Activated naive CD4-positive, alpha-beta T cell treated with Interleukin-2 at 50 U/mL for 16 hours (primary cell): ENCODE measurements at places on chromosomes 13 and 19.
A peak's percentile ranks its signal among the peaks of the same experiment; 100 is the strongest.

DNA sequence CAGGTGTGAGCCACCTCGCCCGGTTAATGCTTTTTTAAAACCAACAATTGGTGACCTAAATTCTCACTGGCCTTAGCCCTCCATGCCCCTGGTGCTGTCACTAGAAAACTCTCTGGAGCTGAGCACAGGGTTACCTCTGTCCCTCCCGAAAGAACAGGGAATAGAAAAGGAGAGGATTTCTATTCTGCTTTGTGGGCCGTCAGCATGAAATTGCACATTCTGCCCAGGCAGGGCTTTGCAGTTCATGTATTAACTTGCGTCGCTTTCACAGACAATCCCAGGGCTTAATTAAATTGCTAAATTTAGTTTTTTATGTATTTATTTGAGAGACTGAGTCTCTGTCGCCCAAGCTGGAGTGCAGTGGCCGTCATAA, 583 bp upstream of the ZNF480 start:
- no peak for DNase-seq

GRCh38 chr13:114077099-114077932, 55.1 kb downstream of the RASA3 start:
- no peak for DNase-seq

DNA sequence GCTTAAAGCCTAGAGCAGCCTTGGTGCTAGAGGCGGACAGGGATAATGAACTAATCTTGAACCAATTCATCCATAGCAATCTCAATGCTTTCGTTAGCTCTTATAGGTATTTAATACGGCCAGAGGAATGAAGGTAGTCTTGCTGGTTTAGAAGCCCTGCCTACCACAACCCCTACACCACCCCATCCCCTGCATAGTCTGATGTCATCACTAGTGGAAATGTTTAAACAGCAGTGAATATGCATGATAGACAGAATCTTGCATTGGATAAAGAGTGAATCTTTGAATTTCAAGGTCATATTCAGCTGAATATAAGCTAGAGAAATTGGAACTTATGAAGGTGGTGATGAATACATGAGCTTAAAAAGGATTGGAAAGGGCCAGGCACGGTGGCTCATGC, 321.9 kb downstream of the ITGBL1 start:
- DNase-seq, result no peak

DNA sequence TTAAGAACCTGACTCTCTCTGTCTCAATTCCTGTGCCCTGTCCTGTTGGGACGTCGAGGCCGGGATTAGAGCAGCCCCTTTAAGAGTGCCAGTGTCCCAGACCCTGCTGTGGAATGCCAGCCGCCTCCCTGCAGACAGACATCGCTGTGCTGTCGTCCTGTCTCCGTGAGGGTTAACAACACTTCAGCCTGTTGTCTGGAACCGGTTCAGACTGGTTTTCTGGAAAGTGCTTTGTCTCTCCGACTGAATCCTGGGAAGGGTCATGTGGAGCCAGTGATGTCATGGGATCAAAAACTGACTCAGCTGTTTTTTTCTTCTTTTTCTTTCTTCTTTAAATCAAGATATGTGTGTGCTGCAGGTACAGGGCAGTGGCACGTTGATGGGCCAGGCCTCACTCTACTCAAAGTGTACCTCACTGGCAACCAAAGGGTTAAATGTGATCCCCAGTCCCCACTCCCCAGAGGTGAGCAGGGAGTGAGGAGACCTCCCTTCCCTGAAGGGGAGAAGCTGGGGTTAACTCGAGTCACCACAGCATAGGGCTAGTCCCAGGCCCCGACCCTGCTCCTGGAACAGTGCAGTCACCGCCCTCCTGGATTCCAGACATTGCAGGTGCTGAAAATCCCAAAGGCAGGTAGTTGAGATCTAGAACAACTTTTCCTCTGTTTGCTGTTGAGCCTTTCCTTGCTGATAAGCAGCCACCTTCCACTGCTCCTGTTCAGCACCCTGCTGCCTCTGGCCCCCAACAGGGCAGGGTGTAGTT, 50.8 kb downstream of the TSSK6 start:
- DNase-seq, result no peak

GRCh38 chr19:3826163-3826562, 40.0 kb upstream of the MATK start:
- no peak for DNase-seq

GRCh38 chr13:80957019-80957655, 616.2 kb upstream of the SPRY2 start:
- DNase-seq, result no peak

GRCh38 chr13:23744315-23744714, 144.9 kb downstream of the MIPEP start:
- DNase-seq, result no peak

DNA sequence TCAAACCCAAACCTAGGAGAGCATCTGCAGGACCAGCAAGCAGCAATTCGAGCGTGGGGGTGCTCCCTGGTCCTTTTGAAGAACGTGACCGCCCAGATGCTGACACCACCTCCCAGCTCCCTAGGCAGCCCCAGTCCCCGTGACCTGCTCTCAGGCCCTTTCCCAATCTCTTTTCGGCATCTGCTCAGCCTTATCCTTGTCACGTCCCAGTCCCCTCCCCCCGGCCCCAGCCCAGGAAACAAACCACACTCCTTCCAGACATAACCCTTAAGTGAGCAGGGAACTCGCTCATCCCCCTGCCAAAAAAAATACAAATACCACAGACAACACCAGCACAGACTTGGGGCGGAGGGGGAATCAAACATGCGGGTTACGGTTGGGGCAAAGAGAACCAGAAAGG, 3.3 kb downstream of the MLLT1 start:
- no peak for DNase-seq

DNA sequence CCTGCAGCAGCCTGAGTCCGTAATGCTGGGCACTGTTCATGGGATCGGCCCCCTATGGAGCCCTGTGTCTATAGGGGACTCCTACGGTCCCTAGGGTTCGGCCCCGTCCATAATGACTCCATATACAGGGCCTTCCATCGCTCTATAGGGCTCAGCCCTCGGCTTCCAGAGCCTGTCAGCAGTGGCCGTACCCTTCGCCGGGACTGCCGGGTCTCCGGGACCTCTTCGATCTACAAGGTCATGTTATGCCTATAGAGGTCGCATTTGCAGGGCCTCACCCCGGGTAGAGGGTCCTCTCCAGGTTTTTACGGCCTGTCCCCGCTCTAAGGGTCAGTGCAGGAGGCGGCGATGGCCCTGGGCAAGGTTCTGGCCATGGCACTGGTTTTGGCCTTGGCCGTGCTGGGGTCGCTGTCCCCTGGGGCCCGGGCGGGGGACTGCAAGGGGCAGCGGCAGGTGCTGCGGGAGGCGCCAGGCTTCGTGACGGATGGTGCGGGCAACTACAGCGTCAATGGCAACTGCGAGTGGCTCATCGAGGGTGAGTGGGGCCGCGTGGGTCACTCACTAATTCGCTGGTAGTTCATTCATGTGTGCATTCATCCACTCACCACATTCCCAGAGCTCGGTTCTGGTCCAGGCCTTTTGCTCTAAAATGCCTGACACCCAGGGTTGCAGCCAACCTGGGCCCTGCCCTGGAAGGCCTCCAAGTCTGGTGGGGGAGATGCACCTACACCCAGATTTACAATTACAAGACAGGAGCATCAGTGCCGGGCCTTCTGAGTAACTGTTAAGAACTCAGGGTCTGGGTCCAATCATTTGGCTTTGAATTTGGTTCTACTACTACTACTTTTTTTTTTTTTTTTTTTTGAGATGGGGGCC, 699 bp downstream of the MEGF8 start:
- DNase-seq, result peak; percentile 21

- DNase-seq, result no peak
Observed at GRCh38 chr13:105518086-105518485, 1017.4 kb downstream of the EFNB2 start.

DNA sequence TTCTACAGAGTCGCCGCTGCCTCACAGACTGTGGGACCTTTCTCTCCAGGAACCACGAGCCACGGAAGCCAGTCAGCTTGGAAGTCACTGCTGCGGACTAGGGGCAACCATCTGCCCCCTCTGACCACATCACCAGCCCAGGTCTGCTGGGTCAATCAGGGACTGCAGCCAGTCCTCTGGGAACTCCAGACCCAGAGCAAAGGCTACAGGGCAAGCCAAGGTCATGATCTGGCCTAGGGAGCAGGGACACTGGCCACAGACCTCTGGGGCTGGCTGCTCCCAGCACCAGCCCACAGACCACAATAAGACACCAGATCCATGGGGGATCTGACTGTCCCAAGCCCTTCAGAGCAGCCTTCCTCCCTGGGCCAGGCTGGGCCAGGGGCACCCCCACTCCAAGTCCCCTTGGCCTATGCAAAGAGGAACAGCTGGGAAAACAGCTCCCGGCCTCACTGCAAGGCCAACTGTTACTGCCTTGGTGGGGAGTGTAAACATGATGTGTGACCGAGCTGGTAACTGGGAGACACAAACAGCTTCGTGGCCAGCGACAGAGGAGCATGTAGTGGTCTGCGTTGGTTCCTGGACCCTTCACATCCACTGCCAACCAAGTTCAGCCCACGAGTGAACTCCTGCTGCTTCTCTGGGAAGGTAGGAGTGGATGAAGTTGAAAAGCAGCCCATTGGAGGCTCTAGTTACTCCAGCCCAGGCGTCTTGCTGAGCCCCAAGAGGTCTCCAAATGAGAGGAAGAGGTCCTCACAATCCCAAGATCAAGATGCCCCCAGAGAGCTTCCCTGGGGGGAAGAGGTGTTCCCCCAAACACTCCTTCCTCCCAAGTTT, 1.5 kb downstream of the AKT2 start:
- DNase-seq, result no peak

- DNase-seq, result no peak
Observed at GRCh38 chr13:50613356-50613831, 230.1 kb downstream of the DLEU7 start.

DNA sequence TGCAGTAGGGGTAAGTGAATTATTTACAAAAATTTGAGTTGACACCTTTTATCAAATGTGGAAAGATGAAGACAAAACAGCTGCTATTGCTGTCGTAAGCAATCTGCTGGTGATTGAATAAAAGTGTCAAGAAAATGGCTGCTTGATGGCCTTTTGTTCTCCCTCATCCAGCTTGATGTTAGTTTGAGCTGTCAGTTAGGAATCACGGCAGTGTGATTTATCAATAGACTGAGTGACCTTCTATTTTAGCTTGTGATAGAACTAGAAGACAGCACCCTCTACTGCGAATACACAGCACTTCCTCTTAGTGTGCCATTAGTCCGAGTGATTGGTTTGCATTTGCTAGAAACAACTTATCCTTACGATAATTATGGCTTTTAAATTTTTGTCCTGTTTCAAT, 76.3 kb downstream of the MZT1 start:
- DNase-seq, result no peak

DNA sequence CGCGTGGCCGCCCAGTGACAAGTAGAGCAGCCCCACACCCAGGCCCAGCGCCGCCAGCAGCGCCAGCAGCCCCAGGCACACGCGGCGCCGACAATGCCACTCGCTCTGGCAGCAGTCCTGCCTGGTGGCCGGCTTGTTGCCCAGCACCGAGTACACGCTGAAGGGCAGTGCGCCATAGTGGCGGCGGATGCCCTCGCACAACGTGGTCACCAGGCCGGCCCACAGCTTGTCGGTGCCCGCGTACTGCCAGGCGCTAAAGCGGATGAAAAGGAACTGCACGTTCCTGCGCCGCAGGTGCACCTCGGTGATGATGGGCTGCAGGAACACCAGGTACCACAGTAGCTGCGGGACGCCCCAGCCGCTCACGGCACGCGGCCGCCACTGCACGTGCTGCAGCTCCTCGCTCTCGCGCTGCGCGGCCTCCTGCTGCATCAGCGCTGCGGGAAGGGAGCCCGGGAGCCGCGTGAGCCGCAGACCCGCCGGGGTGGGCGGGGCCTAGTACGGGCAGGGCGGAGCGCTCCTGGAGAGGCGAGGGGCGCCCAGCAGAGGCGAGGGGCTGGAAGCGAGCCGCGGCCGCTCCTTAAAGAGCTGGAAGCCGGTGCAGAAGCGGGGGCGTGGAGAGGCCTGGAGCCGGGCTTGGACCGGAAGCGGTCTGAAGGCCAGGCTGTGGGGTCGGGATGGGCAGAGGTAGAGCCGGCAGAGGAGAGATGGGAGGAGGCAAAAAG, 7.3 kb downstream of the NKPD1 start:
- peak; percentile 40 for DNase-seq

GRCh38 chr13:52164989-52165388, 5.6 kb upstream of the NEK3 start:
- DNase-seq, result no peak

DNA sequence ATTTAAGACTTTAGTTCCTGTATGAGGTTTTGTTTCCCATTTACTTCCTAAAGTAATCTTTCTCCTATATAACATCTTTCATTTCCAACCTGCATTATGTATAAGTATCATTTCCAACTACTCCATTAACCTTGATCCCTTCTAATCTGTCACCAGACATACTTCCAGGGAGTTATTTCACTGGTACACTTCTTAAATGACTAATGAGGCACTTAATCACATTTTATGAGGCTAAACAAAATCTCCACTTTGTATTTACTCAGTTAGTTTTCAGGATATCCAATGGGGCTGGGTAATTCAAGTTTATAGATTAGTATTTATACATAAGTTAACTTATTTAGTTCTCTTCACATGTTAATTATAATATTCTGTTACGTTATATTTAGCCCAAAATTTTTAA, 634.7 kb downstream of the PCDH17 start:
- DNase-seq, result no peak

DNA sequence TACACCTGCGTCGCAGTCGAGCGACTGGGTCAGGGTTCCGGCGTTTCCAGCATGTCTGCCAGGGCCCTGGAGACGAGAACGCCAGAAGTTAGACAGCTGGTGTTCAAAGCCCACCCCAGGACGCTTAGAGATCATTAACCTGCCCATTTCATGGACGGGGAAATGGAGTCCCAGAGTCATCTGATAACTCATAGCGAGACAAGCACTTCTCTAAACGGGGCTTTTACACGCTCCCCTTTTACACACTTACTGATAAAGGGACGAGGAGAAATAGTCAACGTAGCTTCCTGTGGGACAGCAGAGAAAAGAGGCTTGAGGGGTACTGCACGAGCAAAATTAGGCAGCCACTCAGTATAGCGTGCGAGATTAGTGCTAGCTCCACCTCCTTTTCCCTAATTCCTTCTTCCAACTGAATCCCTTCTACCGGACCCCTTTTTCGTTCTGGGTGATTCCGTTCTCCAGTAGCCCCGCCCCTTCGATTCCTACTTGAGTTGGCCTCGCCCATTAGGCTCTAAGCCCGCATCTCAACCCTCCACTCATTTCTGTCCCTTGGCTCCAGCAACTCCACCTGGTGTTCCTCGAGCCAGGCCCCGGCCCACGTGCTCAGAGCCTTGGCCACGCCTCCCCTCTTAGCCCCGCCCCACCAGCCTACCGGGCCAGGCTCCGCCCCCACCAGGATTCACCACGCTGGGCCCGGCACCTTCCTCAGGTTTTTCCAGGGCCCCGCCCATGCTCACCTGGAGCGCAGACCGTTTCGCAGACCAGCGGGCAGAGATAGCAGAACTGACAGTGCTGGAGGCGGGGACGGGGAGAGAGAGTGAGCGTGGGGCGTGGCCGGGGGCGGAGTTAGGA, 3.7 kb downstream of the HRC start:
- DNase-seq, result peak; percentile 44
